Activated CD8-positive, alpha-beta T cell treated with anti-CD3 and anti-CD28 coated beads, Interleukin-2, amount 10 ng/mL, durations not matched to agents 7 days and 5 days (primary cell): ENCODE measurements at places on chromosomes 1 and 21.

DNA sequence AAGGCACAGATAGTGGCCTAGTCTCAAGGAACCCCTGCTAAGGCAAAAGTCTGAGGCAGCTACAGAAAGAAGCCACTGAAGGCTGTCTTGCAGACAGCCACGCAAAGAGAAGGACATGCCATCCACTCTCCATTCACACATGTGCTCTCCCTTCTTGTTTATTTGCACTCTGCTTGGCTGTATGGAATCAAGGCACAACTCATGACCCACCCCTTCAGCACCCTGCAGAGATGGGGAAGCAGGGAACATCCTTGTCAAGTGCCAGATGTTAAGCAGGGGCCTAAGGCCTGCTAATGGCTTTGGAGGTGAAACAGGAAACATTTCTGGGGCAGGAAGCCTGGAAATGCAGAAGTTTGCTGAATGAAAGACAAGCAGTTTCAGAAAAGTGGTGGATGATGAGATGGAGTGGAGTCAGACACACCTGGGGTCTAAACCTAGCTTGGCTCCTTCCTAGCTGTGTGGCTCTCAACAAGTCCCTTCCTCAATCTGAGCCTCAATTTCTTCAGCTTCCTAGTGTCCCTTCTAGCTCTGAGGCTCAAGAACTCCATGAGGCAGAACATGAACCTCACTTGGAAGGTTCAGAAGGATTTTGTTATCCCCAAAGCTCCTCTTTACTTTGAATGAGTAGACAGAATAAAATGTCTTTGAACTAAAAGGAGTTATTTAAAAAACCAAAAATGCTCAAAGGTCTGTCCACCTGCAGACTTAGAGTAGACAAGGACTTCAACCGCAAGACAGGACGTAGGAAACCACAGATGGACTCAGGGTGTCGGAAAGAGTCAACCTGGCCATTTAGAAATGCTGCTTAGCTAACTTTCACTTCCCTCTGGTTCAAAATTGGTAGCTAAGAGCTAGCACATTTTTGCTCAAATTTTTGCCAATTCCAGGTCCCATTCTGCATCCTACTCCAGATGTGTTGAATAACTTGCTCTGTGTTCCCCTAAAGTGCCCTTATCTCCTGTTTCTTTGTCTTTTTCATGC is 283.1 kb downstream of the PLPP3 start:
- no peak for DNase-seq

- no peak for DNase-seq
These were observed 54.3 kb upstream of the DESI2 start for GRCh38 chr1:244598611-244599010.

- DNase-seq, result no peak
These were observed 34.1 kb upstream of the IL12RB2 start for GRCh38 chr1:67273591-67273990.

DNA sequence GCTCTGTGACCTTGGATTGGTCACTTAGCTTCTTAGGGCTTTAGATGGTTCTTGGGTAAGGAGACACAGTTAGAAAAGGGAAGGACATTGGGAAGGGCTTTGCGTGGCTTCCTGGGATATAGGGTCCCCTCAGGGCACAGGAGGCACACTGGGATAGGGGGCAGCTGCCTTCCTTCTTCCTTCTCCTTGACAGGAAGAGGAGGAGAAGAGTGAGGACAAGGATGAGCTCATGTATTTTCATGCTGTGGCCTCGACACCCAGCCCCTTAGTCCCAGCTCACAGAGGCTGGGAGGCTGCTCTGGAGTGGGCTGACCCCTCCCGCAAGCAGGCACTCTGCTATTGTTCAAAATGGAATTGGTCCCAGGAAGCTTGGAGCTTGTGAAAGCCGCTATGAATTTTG is 45.7 kb upstream of the POU3F1 start:
- DNase-seq, result no peak

GRCh38 chr21:45756669-45757068 is 113.1 kb downstream of the PCBP3 start:
- no peak for DNase-seq

DNA sequence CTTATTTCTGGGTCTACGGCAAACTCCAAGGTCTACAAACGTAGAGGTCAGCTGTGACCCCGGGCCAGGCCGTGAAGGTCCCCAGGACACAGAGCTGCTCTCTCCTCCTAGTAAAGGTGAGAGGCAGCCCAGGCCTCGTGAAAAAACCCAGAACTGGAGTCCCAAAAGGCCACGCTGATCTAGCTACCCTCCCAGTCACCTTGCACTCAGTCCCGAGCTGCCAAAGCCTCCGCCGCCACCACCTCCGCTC is 125 bp downstream of the ATP5PF start:
- DNase-seq, result no peak

DNA sequence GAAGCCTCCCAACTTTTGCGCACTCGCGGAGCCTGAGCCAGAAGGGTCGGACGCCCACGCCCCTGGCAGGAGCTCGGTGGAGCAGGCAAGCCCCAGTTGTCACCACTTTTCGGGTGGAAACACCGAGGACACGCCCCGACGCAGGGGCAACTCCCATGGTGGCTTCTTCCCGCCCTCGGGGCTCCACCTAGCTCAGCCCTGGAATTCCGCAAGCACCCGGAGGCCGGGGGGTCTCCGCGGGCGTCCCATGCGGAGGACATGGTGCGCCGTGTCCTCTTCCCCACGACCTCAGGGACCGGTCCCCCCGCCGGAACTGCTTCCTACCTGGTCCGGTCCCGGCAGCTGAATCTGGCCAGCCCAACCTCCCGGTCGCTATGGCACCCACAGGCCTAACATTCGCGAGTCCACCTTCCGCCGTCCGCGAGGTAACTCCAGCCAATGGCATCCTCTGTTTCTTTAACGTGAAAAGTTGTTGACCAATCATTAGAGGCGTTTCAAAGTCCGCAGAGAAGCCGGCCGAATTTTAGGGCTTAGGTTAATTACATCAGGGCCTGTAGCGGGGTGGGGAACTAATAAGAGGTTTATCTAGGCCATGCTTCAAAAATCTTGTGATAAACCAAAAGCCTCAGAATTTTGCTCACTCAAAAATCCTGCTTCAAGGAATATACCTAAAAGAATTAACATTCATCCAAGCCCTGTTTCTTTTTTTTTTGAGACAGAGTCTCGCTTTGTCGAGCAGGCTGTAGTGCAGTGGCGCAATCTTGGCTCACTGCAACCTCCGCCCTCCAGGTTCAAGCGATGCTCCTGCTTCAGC is at the start of gene STPG1:
Gene STPG1, minus strand, starts transcription at position 433 of the 814 bp plus-strand sequence. CDS start 12,394 bp downstream, outside the sequence.
- DNase-seq, result peak; percentile 89

- no peak for DNase-seq
These were observed 25.3 kb downstream of the TFF3 start for GRCh38 chr21:42289926-42290325.

DNA sequence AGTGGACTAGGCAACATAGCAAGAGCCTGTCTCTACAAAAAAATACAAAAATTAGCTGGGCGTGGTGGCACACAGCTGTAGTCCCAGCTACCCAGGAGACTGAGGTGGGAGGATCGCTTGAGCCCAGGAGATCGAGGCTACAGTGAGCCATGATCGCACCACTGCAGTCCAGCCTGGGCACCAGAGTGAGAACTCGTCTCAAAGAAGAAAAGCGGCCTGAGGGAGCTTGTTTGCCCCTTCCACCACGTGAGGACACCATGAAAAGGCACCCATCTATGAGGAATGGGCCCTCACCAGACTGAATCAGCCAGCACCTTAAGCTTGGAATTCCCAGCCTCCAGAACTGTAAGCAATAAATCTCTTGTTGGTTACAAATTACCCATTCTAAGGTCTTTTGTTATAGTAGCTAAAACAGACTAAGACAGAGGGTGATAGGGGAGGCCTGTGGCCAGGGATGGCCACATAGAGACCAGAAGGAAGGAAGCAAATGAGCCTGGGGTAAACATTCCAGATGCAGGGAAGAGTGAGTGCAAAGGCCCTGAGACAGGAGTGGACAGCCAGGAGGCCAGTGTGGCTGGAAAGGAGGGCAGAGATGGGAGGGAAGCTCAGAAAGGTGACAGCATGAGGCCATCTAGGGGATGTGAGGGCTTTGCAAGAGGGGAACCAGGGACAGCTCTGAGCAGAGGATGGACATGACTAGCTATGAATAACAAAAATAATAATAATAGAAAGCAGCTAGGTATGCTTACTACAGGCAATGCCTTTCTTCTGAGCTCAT is 120.1 kb downstream of the MATN1 start:
- DNase-seq, result no peak

DNA sequence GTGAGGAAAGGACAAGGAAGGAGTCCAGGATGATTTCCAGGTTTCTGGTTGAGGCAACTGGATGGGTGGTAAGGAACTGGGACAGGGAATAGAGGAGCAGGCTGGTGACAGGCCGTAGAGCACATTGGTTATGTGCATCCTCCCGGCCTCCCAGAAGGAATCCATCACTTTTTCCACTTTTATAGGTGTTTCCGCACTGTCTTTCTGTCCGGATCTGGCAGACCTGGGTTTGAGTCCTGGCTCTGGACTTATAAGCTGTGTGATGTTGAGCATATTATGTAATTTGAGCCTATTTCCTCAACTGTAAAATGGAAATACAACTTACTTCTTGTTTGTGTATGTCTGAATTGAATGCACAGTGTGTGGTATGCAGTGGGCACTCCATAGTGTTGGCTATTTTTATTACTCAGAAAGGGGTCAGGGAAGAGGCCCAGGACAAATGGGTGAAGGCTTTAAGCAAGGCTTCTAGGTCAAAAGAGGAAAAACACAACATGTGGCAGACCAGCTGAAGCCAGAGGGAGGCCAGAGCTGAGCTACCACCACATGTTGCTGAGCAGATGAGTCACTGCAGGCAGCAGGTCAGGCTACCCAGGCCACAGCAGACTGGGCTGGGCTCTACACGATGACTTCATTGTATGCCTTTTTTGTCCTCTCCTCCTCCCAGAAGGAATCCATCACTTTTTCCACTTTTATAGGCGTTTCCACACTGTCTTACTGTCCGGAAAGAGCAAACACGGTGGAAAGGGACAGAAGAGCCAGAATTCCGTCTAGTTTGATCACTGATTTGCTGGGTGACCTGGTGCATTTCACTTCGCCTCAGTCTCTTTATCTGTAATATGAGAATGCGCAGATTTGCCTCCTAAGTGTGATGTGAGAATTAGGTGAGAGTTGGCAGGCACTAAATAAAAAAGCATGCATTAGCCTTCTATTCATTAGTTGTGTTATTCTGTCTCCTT is 791 bp upstream of the MAST2 start:
- DNase-seq, result peak; percentile 42
